ENCODE measurements at places on chromosomes 3 and 15. TPM values are rescaled to one million over a fixed set of nuclear protein-coding genes. Genes with fewer than 3 reads are reported as not detected.

Gene SPINK8
- not detected for total RNA-seq

GRCh38 chr3:55884066-55884465 lies 397.0 kb upstream of the WNT5A start:
- no peak for DNase-seq

- DNase-seq: no peak
Measured at GRCh38 chr15:28023933-28024888, 74.9 kb downstream of the OCA2 start.

- DNase-seq: no peak
Measured at GRCh38 chr3:9351709-9352126, 11.1 kb upstream of the THUMPD3 start.

DNA sequence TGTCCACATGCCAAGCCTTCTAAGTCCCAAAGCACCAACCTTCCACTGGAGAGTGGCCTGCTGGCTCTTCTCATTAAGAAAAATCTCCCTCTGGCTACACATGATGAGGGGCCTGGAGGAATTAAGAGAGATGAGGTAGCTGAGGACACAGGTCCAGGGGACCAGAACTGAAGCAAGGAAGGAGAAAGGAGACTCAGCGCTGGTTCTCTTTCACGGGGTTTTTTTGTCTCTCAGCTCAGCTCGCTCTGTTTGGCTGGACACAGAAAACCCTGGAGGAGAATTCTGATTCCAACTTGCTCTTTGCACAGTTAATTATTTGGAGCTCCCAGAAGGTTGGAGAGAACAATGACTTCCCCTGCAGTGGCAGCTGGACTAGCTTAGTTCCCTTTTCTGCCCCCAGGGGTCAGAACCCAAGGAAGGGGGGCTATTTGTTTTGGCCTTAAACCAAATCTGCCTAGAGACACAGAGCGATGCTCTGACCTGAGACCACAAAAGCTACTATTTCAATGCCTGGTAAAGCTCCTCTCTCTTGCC lies 507.6 kb downstream of the FHIT start:
- no peak for DNase-seq
